ENCODE measurements at places on chromosomes 4 and X.

GRCh38 chr4:108367751-108368150 is 199.0 kb upstream of the LEF1 start:
- DNase-seq, result no peak

DNA sequence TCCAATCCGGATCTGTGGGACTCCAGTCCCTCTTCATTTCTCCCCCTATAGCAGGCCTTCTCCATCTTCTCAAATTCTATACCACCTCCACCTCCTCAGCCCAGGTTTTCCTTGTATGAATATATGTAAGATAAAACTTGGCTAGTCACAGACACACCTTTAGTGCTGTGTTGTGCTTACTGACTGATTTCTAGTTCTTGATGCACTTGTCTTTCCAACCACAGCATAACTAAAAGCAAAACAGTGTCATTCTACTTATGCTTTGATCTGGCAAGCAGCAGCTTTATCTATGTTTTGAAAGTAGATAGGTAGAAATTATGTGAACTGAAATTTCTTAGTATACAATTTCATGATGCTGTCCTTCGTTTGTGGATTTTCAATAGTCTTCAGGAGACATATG is 47.5 kb downstream of the CCNI start:
- no peak for DNase-seq

GRCh38 chrX:14356401-14356800 is 172.9 kb upstream of the GLRA2 start:
- DNase-seq, result no peak

GRCh38 chrX:44400588-44400987 is 57.1 kb upstream of the EFHC2 start:
- no peak for DNase-seq

DNA sequence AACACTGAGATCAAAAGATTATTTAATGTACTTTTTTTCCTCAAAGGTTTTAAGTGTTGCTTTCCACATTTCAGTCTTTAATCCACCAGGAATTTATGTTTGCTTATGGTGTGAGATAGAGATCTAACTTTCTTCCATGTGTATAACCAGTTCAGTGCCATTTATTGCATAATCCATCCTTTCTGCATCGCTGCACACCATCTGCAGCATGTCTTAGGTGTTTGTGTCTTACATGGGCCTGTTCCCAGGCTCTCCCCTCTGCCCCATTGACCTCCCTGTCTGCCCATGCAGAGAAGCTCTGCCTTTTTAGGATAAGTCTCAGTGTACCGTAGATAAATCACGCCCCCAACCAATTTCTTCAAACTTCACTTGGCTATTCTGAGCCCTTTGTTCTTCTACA is 30.3 kb downstream of the NSDHL start:
- DNase-seq, result no peak
